Placental pericyte (primary cell): ENCODE measurements at places on chromosomes 3 and 15. TPM values are rescaled to one million over a fixed set of nuclear protein-coding genes. Genes with fewer than 3 reads are reported as not detected.

The IFT122 gene
- 15.3 and 21.2 TPM in 2 replicates for total RNA-seq

The SGO1 gene
- total RNA-seq, result 0.44 and 15.5 TPM in 2 replicates

The TNNC1 gene
- total RNA-seq, result 2.0 TPM in 1 of 2 replicates, not detected in the other

The ARID3B gene
- total RNA-seq, result 4.4 and 6.2 TPM in 2 replicates

The EXD1 gene
- not detected in 2 replicates for total RNA-seq

The FETUB gene
- total RNA-seq, result not detected in 2 replicates
